Coronary artery (tissue), 2 donors: ENCODE measurements at places on chromosomes 7 and 10.

DNA sequence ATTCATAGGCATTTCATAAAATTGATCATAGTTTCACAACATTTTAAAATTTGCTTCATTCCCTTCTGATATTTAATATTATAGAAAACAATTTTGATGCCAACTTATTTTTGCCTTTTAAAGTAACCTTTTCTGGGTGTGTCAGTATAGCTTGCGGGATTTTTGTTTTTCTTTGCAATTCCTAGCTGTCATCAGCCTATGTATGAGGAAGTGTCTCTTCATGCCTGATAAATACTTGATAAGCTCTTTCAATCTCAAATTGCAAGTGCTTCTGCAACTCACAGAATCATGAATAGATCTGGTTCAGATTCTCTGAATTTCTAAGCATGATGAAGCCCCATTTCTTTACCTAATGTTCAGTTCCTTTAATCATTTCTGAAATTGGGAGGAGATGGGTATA lies 28.0 kb upstream of the ARHGAP21 start:
- no peak for DNase-seq

DNA sequence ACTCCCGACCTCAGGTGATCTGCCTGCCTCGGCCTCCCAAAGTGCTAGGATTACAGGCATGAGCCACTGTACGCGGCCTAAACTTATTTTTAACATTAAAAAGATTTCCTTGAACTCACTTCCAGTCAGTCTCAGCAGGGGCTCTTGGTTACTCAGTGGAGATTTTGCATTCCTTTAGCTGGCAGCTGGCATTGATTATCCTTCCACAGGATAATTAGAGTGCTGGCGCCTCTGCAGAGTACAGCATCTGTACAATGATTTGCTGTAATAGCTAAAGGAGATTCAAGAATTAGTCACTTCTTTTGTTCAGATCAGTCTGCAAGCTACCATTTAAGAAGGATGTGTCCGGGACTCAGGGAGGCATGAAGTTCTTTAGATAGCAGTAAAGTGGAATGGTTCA lies 125.0 kb upstream of the NPY start:
- DNase-seq: no peak

DNA sequence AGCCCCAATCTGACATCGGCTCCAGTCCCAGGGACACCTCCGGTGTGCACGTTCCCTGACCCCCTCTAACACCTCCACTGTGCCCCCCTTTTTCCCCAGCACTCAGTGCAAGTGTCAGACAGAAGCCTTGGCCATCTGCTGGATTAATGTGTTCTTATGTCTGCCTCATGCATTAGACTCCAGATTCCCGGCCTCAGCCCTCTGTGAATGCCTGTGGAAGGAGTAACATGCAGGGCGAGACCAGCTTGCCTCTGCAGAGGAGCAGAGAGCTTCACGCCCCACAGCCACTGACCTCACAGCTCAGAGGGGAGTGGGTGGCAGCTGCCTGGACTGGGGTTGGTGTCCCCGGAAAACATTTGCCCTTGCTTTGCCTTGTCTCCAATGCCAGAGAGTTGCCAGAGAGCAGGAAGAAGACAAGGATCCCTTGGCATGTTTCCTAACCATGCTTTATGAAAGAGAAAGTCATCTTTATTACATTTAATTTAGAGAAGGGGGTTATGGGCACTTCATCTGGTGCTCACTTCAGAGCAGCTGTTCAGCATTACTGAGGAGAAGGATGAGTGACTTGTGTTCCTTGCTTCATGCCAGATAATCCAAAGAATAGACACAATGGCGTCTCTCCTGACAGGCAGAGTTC lies 91.6 kb upstream of the CXCL12 start:
- no peak for DNase-seq

- DNase-seq: no peak
Observed at GRCh38 chr7:132765861-132766260, 189.6 kb upstream of the PLXNA4 start.

GRCh38 chr7:12025246-12025645 lies 185.8 kb upstream of the TMEM106B start:
- no peak for DNase-seq

DNA sequence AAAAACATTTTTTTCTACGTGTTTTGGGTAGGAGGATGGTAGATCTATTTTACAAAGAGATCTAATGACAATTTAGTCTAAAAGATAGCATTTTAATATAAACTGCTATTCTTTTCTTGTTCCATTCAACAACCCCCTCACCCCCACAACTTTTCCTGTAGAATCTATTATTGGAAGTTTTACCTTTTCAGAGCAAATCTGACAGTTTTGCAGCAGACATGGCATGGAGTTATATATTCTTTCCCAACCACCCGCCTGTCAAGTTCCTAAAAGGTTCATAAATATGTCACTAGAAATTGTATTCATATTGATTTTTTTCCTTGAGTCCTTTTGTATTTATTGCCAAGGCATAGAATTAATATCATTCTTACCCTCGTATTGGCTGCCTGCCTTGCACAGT lies 21.5 kb upstream of the NAMPT start:
- DNase-seq: no peak

DNA sequence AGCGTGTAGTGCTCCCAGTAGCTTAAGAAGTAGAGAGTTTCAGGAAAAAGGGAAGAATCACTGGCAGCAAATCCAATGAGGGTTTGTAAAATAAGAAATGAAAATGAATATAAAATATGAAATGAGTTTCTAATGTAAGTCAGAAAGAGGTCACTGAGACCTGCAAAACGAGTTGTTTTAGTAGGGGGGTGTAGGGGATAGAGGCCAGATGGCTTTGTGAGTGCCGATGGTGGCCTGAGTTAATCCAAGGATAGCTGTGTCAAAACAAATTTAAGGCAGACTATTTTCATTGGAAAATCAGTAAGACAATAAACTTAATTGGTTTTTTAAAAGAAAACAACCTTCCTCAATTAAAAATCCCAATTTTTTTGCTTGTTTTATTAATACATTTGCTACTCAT lies 745 bp upstream of the ASB15 start:
- DNase-seq: no peak

GRCh38 chr7:112411186-112411795 lies 39.0 kb upstream of the IFRD1 start:
- no peak for DNase-seq

DNA sequence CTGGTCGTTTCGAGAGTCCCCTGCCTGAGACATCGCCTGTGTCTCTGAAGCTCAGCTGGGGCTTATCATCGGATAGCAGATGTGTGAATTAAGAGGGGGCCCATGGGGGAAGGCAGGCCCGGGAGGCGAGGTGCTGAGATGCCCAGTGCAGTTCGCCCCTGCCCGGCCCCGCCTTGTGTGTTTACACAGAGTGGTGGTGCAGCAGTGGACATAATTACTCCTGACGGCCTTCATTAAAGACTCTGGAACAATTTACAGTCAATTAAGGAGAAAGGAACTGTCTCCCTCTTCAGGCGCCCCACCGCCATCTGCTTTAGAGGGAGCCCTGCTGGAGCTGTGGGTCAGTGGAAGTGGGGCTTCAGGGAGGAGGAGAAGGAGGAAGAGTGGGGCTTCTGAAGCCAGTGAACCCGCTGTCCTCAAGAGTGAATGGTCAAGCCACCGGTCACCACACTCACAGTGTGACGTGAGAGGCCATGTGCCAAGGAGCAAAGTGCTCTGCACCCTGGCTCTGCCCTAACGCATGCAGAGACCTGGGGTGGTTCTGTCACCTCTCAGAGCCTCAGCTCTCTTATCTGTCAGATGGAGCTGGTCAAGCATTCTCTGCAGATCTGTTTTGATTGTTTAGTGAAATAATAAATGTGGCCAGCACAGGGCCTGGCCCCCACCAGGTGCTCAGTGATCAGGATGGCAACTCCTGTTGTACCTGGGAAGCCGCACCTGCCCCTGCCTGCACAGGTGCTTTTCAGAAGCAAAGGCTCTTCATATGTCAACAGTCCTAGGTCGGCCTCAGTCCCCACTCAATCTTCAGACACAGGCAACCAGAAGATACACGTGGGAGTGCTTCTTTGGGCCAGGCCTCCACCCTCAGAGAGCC lies 65.6 kb downstream of the CDH23 start:
- no peak for DNase-seq

GRCh38 chr10:124095096-124095495 lies 1.7 kb upstream of the CHST15 start:
- no peak for DNase-seq

- DNase-seq: peak; percentile 74
Observed at GRCh38 chr10:132607961-132608495, 70.4 kb downstream of the INPP5A start.

DNA sequence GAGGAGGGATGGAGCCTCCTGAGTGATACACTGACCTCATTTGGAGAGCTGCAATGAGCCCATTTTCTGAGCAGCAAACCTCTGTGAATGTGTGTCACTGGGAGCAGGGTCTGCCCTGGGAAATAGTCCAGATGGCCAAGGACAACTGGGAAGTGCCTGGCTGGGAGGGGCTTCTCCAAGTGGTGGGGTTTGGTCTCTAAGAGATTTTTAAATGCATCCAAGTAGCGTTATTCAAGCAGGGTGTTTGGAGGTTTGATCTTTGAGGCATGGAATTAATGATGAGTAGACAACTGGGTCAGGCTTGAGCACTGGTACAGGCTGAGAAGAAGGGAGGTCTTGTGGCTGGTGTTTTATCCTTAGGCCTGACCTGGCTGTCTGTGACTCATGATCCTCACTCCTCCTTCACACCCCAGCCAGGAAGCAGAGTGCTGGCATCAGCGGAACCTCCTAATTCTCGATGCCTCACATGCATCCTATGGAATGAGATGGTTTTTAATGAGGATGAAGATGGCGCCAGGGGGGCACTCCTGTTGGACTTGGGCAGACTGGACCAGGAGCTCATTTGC lies 3.3 kb downstream of the GOLGA7B start:
- DNase-seq: no peak

GRCh38 chr7:136183981-136184380 lies 206.8 kb upstream of the MTPN start:
- DNase-seq: no peak

GRCh38 chr7:157431173-157431950 lies 94.6 kb downstream of the DNAJB6 start:
- no peak for DNase-seq

DNA sequence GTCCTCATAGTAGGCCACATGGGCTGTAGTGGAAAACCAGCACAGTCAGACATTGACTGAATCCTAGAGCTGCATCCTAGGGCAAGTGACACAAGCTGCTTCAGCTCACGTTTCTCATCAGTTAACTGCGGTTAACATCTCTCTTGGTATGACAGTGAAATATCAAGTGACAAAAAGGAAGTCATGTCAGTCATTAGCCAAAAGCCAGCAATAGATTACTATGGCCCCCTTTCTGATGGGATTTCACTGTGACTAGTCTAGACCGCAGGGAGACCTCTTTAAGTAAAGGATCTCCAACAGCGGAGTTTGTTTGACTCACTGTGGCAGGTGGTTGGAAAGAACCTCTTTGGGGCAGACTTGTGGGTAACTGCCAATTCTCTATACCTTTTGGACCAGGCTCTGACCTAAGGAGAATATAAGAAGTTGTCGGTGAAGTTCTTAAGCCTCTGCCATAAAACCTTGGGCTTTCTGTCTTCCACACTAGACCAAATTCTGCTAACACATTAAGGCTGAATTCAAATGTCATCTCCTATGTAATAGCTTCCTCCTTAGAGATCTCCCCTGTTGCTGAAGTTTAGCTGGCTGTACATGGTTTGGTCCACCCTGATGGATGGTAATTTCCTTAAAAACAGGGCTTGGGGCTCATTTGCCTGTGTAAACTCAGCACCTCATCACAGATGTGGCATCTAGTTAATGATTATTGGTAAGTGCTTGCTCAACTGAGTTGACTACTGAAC lies 115.3 kb downstream of the SGMS1 start:
- no peak for DNase-seq

GRCh38 chr10:97904018-97904381 lies 54.4 kb downstream of the GOLGA7B start:
- DNase-seq: no peak

GRCh38 chr7:135670179-135670578 lies 7.9 kb downstream of the STMP1 start:
- DNase-seq: no peak

GRCh38 chr7:150361402-150361801 lies 7.2 kb upstream of the REPIN1 start:
- no peak for DNase-seq

DNA sequence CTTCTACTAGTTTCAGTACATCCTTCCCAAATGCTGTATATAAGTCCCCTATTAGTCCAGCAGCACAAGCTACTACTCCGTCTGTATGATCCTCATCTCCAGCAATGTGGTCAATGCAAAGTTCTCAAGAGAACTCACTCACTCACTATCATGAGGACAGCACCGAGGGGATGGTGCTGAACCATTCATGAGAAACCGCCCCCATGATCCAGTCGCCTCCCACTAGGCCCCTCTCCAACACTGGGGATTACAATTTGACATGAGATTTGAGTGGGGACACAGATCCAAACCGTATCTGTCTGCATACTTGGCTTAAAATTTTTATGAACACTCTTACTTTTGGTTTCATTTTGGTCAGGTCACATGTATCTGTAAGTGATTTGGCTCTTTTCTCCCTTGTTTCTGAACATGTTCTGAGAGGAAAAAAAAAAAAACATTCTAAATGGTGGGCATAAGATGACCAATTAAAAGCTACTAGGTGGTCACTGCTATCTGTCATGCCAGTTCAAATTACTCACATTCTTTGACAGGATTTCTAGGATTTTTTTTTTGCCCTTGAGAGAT lies 60.1 kb downstream of the ZNF783 start:
- no peak for DNase-seq

GRCh38 chr7:2452074-2452507 lies 24.1 kb downstream of the GRIFIN start:
- DNase-seq: no peak
